ENCODE measurements at places on chromosomes 7 and 10. TPM values are rescaled to one million over a fixed set of nuclear protein-coding genes. Genes with fewer than 3 reads are reported as not detected.

DNA sequence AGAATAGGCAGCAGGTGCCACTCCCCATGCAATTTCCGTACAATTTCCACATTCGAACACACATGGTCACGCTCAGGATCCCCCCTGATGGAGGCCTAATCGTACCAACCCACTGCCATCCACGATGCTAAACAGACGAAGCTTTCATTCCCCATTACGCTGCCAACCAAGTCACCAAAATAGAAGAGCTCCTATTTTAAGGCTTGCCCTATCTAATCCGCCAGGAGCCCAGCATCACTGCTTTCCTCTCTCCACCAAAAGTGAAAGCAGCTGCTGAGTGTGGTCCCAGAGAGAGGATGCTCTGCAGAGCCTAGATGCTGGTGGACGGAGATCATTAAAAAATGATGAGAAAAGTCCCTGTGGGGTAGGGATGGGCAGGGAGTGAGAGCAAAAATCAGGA lies 43.3 kb downstream of the HSPA12A start:
- H3K27me3 ChIP-seq, result peaks cover 62% of the 10 kb centered on the region
- H3K36me3 ChIP-seq, result no peaks in the 10 kb centered on the region
- H3K4me3 ChIP-seq, result no peak overlapping the region
- no peak for DNase-seq
- no peak overlapping the region for H3K27ac ChIP-seq

GRCh38 chr7:27763983-27764508 lies 24.1 kb downstream of the TAX1BP1 start:
- peaks cover 17% of the 10 kb centered on the region for H3K4me1 ChIP-seq
- peak overlapping the region; percentile 2 for H3K27ac ChIP-seq
- no peak overlapping the region for H3K4me3 ChIP-seq
- no peaks in the 10 kb centered on the region for H3K27me3 ChIP-seq

DNA sequence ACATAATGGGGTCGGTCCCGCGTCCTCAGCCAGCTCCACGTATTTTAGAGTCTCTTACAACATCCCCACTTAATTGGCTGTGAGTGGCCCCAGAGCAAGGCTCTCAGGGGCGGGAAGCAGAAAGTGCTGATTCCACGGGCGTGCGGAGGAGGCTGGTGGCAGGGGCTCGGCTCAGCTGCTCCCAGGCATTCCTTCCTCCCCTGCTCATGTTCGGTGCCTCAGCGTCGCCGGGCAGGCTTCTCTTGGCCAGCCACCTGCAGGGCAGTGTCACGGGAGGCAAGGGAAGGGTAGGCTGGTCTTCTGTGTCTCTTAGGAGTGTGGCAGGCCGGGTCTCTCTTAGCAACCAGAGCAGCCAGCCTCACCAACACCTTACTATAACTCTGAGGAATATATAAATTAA lies 33.8 kb downstream of the IL15RA start:
- H3K27ac ChIP-seq, result no peak overlapping the region
- no peak overlapping the region for H3K4me3 ChIP-seq
- H3K36me3 ChIP-seq, result no peaks in the 10 kb centered on the region
- H3K4me1 ChIP-seq, result peaks cover 6% of the 10 kb centered on the region
- no peak for DNase-seq
- H3K27me3 ChIP-seq, result no peaks in the 10 kb centered on the region

DNA sequence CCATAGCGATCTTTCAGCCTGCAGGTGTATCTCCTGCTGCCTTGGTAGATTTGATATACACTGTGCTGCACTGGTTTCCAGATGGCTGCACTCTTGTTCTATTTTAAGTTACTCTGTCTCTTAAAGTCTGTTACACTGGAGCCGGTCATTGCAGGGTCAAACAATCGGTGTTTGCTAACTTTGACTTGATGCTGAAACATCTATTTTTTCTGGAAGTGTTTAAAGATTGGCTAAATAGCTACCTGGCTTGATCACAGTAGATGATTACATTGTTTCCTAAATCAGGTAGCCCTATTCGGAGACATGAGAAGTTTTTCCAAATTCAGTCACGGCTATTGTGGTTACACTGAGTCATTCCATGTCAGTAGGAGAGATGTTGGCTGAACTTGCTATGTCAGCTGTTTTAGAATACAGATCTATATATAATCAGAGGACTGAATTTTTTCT lies 574.8 kb downstream of the ETV1 start:
- no peak overlapping the region for H3K27ac ChIP-seq
- no peaks in the 10 kb centered on the region for H3K4me1 ChIP-seq
- H3K4me3 ChIP-seq, result no peak overlapping the region
- no peak for DNase-seq
- H3K36me3 ChIP-seq, result no peaks in the 10 kb centered on the region

DNA sequence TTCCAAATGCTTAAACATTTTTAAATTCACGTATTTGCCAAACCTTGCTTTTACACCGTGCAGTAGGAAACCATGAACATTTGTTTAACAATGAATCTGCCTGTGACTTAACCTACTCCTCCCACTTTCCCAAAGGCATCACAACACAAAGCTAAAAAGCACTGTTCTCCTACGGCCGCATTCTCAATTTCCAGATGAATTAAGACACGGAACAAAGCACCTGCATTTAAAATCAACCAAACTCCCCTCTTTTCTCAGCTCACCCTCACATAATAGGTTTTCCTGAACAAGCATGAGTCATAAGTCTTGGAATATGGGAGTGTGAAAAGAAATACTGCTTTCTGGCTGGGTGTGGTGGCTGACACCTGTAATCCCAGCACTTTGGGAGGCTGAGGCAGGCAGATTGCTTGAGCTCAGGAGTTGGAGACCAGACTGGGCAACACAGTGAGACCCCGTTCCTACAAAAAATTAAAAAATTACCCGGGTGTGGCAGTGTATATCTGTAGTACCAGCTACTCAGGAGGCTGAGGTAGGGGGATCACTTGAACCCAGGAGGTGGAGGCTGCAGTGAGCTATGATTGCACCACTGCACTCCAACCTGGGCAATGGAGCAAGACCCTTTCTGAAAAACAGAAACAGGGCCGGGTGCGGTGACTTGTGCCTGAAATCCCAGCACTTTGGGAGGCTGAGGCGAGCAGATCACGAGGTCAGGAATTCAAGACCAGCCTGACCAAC lies 51.7 kb upstream of the CYTH3 start:
- H3K27ac ChIP-seq, result no peak overlapping the region
- no peaks in the 10 kb centered on the region for H3K27me3 ChIP-seq
- H3K4me1 ChIP-seq, result peaks cover 3% of the 10 kb centered on the region
- no peak overlapping the region for H3K4me3 ChIP-seq

DNA sequence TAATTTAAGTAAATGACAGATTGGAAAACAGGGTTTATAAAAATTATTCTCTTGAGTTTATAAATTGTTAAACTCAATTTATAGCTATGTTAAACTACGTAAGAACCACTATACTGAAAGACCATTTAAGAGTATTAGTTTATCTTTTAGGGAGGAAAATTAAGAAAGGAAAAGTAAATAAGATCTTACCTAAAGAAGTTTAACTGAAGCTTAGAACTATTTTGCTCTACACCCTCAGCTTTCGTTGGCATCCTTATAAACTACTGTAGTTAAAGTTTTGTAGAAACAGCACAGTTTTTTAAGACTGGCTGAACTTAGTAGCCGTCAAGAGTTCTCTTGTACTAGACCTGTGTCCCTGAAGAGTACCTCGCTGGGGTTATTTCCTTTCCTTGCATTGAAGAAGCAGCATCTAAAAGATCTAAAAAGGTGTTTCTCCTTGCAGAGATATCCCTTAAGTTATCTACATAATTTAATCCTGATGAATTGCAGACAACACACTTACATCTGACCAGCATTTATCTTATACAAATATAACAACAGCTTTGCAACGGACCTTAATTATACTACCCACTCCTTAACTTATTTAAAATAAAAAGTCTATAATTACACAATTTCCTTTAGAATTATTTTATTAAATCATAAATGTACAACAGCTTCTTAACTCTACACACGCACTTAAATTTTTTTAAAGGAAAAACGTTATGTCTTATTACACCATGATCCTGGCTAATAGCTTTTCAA lies 9.1 kb downstream of the HNRNPA2B1 start:
- H3K36me3 ChIP-seq, result peaks cover 96% of the 10 kb centered on the region
- H3K27me3 ChIP-seq, result peaks cover 10% of the 10 kb centered on the region
- DNase-seq, result no peak

- H3K27me3 ChIP-seq, result no peaks in the 10 kb centered on the region
- H3K27ac ChIP-seq, result peak overlapping the region; percentile 80
- H3K36me3 ChIP-seq, result peaks cover 3% of the 10 kb centered on the region
- H3K4me3 ChIP-seq, result peak overlapping the region; percentile 36
Observed at GRCh38 chr10:3852147-3852904, 67.3 kb upstream of the KLF6 start.

DNA sequence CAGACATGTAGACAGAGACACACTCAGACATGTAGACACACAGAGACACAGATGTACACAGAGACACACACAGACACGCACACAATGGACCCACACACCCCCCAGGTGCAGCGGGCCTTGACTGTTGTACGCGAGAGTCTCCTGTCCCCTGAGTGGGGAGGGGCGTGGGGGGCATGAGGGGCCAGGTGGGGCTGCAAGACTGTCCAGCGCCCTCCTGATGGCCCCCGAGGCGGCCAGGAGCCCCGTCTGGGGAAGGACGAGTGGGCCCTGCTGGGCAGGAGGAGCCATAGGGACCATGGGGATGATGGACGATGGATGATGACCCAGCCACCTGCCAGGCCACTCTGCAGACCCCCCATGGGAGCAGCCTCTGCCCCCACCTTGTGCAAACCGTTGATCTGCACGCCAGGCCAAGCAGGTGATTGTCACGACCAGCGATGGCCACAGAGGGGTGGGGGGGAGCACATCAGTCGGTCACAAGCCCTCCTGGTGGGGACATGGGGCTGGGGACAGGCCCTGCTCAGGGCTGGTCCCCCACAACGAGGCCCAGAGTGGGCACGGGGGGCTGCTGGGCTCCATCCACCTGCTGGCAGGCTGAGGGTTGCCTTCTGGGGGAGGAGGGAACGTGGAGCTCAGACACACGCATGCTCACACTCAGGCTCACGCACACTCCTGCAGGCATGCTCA lies 11.6 kb downstream of the VENTX start:
- H3K27me3 ChIP-seq, result peaks cover 8% of the 10 kb centered on the region
- DNase-seq, result no peak
- no peak overlapping the region for H3K4me3 ChIP-seq
- H3K4me1 ChIP-seq, result no peaks in the 10 kb centered on the region
- no peaks in the 10 kb centered on the region for H3K36me3 ChIP-seq

- peaks cover 13% of the 10 kb centered on the region for H3K36me3 ChIP-seq
- peaks cover 44% of the 10 kb centered on the region for H3K4me1 ChIP-seq
- H3K27ac ChIP-seq, result peak overlapping the region; percentile 77
- peak; percentile 84 for DNase-seq
Observed at GRCh38 chr7:99142727-99143520, 984 bp downstream of the SMURF1 start.

- peaks cover 7% of the 10 kb centered on the region for H3K36me3 ChIP-seq
- no peak for DNase-seq
- H3K27me3 ChIP-seq, result no peaks in the 10 kb centered on the region
- no peaks in the 10 kb centered on the region for H3K4me1 ChIP-seq
- no peak overlapping the region for H3K4me3 ChIP-seq
Observed at GRCh38 chr7:133724694-133725093, 402.4 kb upstream of the LRGUK start.

DNA sequence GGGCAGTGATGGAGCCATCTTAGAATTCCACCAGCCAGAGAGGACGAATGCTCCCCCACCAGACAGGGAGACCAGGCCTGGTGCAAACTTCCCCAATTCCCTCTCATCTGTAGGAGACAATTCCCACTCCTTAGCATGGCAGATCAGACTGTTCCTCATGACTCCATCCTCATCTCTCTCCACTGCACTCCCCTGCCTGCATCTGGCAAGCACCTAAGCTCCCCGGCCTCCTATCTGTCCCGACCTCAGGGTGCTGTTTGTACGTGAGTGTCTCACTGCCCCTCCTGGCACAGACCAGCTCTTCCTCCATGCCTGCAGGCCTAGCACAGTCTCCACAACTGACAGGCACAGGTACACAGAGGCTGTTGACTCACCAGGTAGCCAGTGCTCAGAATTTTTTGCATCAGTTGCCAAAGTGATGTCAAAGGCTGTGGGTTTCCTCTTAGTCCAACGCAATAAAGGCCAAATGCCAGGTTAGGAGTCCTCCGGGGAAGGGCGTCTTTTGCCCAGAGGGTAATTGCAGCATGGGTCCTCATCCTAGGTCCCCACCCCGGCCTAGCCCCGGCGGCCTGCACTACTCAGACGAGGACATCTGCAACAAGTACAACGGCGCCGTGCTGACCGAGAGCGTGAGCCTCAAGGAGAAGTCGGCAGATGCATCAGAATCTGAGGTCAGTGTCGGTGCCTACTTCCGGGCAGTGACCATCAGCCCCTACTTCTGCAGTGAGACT lies 436.8 kb upstream of the FOXK1 start:
- H3K4me1 ChIP-seq, result peaks cover 3% of the 10 kb centered on the region
- no peak overlapping the region for H3K4me3 ChIP-seq
- H3K27me3 ChIP-seq, result no peaks in the 10 kb centered on the region
- H3K36me3 ChIP-seq, result no peaks in the 10 kb centered on the region
- no peak for DNase-seq
- no peak overlapping the region for H3K27ac ChIP-seq

DNA sequence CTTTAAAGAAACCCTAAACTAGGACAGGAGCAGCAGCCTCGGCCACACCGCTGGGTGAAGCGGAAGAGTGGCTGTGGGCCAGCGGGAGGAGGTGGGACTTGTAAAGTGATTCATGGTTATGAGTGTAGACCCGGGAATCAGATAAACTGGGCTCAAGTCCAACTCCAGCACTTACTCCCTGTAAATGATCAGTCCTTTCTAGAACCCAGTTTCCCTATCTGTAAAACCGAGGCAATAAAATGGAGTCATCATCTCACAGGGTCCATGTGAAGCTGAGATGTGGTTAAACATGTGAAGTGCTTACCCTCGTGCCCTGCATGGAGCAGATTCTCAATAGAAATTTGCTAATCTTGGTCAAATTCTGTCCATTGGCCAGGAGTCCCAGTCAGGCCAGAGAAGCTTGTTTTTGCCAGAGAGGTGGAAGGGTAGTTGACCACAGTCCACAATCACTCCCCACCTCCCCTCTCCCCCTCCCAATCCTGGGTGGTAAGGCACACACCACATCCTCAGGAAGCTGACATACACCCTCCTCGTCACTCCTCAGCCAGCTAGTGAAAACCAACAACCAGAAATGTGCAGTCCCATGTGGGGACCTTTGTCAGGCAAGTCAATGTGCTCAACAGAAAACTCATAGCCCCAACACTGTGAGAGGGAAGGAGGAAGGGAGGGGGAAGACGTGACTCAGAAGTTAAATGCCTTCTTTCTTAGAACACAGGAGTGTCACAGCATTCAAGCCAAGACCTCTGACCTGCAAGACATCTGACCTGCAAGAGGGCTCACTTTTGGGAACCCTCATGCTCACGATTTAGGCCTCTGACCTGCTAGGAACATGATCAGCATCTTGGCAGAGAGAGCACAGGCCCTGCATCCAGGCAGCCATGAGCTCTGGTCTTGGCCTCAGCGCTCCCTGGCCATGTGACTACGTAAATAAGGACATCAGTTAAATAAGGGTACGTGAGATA lies 145.1 kb downstream of the PLXNA4 start:
- H3K27ac ChIP-seq, result peak overlapping the region; percentile 76
- peaks cover 67% of the 10 kb centered on the region for H3K4me1 ChIP-seq
- H3K4me3 ChIP-seq, result no peak overlapping the region
- H3K27me3 ChIP-seq, result no peaks in the 10 kb centered on the region

GRCh38 chr10:102419269-102420180 lies 940 bp upstream of the PSD start:
- H3K4me3 ChIP-seq, result peak overlapping the region; percentile 95
- H3K27ac ChIP-seq, result peak overlapping the region; percentile 65
- peaks cover 36% of the 10 kb centered on the region for H3K27me3 ChIP-seq
- peaks cover 9% of the 10 kb centered on the region for H3K36me3 ChIP-seq

Gene SNCG
- total RNA-seq, result not detected

Gene MGMT
- 20.9 TPM for total RNA-seq

Gene LIPJ
- total RNA-seq, result not detected

Gene GPR22
- total RNA-seq, result not detected

Gene GNGT1
- total RNA-seq, result not detected

Gene AHR
- 44.9 TPM for total RNA-seq

Gene CYP3A4
- total RNA-seq, result not detected

Gene VSTM4
- total RNA-seq, result not detected

Gene RBP4
- total RNA-seq, result not detected

Measured in activated naive CD8-positive, alpha-beta T cell treated with anti-CD3 and anti-CD28 coated beads for 36 hours (primary cell).